ENCODE measurements at places on chromosomes 7 and 10.

DNA sequence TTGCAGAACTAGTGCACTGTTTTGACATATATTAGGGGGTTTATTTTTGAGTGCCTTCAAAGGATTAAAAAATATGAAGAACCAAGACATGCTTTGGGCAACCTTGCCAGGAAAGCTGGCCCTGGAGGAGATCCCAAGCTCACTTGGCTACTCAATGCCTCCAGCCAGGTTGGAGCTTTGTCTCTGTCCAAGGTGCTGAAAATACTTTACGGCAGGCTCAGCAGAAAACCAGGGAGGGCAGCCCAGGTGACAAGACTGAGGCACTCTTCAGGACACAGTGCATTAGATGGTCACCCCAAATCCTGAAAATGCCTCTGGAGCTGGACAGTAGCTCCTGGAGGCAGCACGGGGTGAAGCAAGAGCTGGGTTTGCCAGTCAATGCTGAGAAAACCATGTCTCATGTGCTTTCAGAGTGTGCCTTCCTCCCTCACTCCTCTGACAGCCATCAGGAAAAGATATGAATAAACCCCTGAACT is 5.8 kb upstream of the KCNH2 start:
- peaks cover 65% of the 10 kb centered on the region for H3K27me3 ChIP-seq
- H3K4me3 ChIP-seq, result no peak overlapping the region
- H3K27ac ChIP-seq, result no peak overlapping the region
- peaks cover 18% of the 10 kb centered on the region for H3K4me1 ChIP-seq
- DNase-seq, result no peak
- no peaks in the 10 kb centered on the region for H3K36me3 ChIP-seq

DNA sequence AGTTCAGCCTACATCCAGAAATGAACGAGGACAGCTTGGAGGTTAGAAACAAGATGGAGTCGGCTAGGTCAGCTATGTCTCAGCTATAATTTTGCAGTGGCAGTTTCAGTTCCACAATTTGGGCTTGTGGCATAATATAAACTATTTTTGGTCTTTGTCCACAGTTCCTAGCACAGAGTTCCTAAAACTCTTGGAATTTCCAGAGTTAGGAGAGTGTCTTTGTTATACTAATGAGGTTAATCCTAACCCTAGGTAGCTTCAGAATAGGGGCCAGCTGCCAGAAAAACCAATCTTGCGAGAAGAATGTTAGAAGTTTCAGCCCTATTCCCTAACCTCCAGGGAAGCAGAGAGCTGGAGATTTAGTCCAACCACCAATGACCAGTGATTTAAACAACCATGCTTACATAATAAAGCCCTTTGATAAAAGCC is 131.9 kb downstream of the AKR1D1 start:
- no peaks in the 10 kb centered on the region for H3K27me3 ChIP-seq
- no peaks in the 10 kb centered on the region for H3K4me1 ChIP-seq
- no peak overlapping the region for H3K4me3 ChIP-seq

- no peaks in the 10 kb centered on the region for H3K4me1 ChIP-seq
- H3K36me3 ChIP-seq, result no peaks in the 10 kb centered on the region
- no peak for DNase-seq
- H3K4me3 ChIP-seq, result no peak overlapping the region
- H3K27ac ChIP-seq, result no peak overlapping the region
- no peaks in the 10 kb centered on the region for H3K27me3 ChIP-seq
Measured at GRCh38 chr10:31112961-31113360, 81.3 kb upstream of the ZNF438 start.

DNA sequence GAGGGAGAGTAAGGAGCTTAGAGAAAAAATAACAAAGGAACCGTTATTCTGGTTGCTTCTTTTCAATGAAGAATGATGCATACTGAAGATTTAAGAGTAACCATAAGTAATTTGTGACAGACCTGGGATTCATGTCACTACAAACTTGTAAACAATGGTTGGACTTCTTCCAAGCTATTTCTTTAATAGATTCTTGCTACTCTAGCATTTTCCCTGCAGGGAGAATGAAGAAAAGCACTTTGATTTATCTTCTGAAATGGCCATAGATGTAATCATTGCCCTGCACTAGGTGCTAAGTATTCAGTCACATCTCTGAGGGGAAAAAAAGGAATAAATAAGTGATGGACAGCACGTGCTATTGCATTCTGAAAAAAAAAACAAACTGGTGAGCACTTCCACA is 606.6 kb upstream of the LRRN3 start:
- H3K36me3 ChIP-seq, result peaks cover 1% of the 10 kb centered on the region
- H3K27ac ChIP-seq, result no peak overlapping the region
- peaks cover 3% of the 10 kb centered on the region for H3K4me1 ChIP-seq
- H3K27me3 ChIP-seq, result no peaks in the 10 kb centered on the region
- DNase-seq, result no peak
- no peak overlapping the region for H3K4me3 ChIP-seq

DNA sequence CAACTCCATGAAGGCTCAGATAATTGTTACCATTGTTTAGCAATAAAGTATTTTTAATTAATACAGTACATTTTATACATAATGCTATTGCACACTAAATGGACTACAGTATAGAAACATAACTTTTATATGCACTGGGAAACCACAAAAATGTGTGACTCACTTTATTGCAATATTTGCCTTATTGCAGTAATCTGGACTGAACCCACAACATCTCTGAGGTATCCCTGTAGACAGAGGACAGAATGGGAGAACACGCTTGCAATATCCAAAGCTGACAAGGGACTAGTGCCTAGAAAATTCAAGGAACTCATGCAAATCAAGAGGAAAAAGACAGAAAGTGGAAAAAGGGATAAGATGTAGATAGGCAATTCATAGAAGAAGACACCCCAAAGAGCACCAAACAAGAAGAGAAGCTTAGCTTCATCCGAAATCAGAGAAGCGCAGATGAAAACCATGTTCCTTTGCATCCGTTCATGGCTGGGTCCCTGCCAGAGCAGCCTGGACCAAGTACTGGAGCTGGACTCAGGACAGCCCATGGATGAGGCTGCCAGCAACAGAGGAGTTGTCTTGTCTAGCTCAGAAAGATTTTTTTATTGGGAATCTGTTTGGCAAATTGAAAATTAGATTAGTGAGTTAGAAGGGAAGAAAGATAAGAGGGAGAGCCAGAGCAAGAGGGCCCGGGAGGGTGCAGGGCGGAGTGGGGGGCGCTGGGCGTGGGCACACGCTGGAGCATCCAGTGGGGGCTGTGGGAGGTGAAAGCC is 16.0 kb upstream of the GALNTL5 start:
- H3K4me1 ChIP-seq, result peaks cover 16% of the 10 kb centered on the region
- peaks cover 3% of the 10 kb centered on the region for H3K27me3 ChIP-seq
- H3K27ac ChIP-seq, result no peak overlapping the region
- peaks cover 2% of the 10 kb centered on the region for H3K36me3 ChIP-seq
- no peak for DNase-seq

- DNase-seq, result peak; percentile 66
- H3K27ac ChIP-seq, result peak overlapping the region; percentile 80
- peaks cover 30% of the 10 kb centered on the region for H3K4me1 ChIP-seq
Measured at GRCh38 chr10:22340329-22341189, 4.7 kb upstream of the SPAG6 start.

DNA sequence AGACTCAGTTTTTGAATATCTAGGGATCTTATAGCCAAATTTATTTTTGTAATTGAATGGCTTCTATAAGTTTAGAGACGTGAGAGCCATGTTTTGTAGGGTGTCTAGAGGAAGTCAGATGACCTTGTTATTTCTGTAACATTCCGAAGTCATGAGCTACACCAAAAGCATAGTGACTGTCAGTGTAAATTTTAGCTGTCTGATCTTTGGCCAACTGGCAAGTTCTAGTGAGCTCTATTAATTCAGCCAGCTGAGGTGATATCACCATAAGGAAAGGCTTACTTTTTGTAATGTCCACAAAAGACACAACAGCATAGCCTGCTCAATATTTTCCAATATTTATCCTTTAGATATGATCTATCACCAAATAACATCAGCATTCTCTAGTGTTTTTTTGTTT is 9.9 kb upstream of the NT5C3A start:
- H3K4me3 ChIP-seq, result no peak overlapping the region
- no peaks in the 10 kb centered on the region for H3K27me3 ChIP-seq
- no peak overlapping the region for H3K27ac ChIP-seq
- H3K36me3 ChIP-seq, result peaks cover 3% of the 10 kb centered on the region
- peaks cover 11% of the 10 kb centered on the region for H3K4me1 ChIP-seq

All from activated naive CD8-positive, alpha-beta T cell treated with anti-CD3 and anti-CD28 coated beads for 36 hours (primary cell).